ENCODE measurements at places on chromosomes 7 and 10.

- DNase-seq: no peak
Measured at GRCh38 chr7:27212497-27213432, 12.9 kb upstream of the HOXA13 start.

DNA sequence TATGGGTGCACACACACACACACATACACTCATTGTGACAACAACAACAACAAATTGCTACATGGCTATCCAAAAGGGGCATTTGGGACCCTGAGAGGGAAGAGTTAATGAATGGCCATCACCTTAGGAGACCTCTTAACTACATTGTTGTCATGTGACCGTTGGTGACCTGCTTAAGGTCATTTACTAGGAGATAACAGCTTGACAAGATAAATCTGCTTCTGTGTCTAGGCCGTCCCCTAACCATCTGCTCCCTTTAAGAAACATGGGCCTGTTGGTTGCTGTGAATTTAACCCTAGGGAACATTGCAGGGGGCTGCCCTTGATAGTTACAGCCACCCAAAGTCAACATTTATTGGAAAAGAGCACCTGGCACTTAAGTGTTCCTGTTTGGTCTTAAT, 29.7 kb downstream of the C1QL3 start:
- DNase-seq: no peak

DNA sequence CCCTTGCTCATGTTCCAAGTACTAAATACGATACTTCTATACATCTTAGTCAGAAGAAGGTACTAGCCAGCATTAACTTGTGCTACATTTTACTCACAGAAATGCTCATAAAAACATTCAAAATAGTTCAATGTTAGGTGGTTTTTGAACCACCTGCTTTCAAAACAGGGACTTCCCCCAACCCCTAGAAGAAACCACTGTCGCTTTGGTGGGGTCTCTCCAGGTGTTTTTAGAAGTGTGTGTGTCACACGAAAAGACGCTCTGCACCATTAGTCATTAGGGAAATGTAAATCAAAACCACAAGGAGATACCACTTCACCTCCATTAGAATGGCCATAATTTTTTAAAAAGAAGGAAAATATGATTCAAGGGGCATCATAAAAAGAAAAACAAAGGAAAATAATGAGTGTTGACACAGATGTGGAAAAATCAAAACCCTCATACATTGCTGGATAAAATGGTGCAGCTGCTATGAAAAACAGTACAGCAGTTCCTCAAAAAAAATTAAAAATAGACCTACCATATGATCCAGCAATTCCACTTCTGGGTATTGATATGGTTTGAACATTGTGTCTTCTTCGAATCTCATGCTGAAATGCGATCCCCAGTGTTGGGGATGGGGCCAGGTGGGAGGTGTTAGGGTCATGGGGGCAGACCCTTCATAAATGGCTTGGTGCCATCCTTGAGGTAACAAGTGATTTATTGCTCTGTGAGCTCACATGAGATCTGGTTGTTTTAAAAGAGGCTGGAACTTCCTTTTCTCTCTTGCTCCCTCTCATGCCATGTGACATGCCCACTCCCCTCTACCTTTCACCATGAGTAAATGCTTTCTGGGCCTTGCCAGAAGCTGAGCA, 74.2 kb downstream of the MALSU1 start:
- DNase-seq: no peak

DNA sequence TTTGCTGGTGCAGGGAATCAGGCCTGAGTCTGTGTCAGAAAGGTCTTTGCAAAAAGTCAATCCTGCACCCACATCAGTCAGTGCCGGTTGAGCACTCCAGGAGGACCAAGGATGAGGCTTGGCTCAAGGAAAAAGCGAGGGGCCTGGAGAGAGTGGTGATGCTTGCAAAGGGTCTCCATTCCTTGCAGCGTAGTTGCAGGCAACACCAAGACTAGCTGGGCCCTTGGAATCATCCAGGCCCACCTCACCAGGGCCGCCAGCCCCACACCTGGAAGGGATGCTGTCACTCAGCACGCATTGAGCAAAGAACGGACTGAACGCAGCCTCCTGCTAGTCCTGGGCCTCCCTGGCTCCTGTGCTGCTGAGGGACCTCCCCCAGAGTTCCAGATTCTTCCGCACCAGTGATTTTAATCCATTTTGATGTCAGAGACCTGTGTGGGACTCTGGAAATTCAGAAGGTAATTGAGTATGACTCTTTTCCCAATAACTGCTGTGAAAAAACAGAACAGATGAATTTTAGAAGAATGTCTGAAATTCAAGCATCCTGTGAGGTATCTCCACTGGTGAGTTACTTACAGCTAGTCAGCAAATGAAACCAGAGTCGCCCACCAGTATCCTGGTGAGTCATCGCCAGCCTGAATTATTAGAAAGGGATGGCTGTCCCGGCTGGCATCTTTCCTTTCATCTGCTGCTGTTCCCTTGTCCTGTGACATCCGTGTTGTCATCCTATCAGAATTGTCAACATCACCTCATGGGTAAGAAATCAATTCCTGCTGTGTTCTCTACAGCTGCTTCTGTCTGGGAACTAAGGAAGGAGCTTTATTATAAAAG, 150.8 kb upstream of the NPS start:
- DNase-seq: no peak

DNA sequence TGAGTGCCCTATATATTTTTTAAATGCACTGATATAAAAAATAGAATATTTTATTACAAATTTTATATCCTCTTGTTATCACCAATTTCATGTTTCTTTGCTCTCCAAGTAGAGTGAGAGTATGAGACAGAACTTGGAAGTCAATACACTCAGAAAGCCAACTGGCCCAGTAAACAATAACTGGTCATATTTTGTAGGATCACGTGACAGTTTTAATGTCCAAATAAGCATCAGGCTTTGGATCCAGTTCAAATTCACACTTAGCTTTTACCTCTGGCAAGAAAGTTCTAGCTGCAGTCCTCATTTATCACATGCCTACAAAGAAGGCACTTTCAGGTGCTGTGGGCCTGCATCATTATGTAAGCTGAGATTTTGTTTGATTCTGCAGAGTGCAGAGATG, 21.6 kb upstream of the TPK1 start:
- no peak for DNase-seq

GRCh38 chr7:81298951-81299666, 380.3 kb upstream of the SEMA3C start:
- no peak for DNase-seq

Data from D721Med (cell line).